NCI-H2081 treated with DMSO at 0.1 percent for 48 hours (cell line): ENCODE measurements at places on chromosomes 13 and 19.
A peak's percentile ranks its signal among the peaks of the same experiment; 100 is the strongest.

DNA sequence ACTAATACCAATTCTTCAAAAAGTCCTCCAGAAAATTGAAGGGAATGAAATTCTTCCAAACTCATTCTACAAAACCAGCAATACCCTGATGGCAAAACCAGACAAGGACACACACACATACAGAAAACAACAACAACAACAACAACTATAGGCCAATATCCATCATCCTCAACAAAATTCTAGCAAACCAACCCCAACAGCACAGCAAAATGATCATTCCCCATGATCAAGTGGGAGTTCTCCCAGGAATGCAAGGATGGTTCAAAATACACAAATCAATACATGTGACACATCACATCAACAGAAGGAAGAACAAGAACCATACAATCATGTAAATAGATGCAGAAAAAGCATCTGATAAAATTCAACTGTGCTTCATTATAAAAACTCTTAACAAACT is 18.7 kb upstream of the ZNF181 start:
- DNase-seq, result no peak

- no peak for DNase-seq
Measured at GRCh38 chr19:16381756-16382401, 57.3 kb downstream of the KLF2 start.

- no peak for DNase-seq
Measured at GRCh38 chr13:30289533-30289932, 17.8 kb downstream of the KATNAL1 start.

DNA sequence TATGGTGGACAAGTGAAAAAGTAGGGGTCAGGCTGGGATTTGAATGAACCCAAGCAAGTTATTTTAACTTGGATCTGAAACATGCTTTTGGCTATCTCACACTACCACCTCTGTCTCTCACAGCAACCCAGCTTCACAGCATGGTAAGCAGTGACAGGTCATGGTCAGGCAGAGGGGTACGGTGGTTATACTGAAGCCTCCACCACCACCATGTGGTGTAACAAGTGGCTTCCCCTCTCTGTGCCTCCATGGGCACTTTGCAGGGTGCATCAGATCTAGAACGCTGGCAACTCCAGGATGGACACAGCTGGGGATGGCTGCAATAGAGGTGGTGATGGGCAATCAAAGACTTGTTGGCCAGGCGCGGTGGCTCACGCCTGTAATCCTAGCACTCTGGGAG is 739 bp upstream of the TMEM145 start:
- DNase-seq, result no peak

DNA sequence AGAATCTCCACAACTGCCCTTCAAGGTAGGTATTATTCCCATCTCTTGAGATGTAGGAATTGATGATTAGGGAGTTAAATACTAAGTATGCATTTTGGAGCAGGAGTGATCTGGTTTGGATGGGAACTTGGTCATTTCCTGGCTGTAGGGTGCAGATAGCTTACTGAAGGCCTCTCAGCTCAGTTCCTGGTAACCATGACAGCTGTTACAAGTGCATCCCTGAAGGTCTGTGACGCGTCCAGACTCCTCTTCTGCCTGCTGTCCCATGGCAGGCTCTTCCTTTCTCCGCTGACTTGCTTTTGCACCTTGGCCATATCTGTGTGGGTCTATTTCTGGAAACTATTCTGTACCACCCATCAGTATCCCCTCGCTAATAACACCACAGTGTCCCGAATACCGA is 387.8 kb downstream of the ZNF536 start:
- no peak for DNase-seq

- DNase-seq, result peak; percentile 91
Measured at GRCh38 chr13:25686831-25687470, 315.2 kb downstream of the ATP8A2 start.

GRCh38 chr13:106507560-106508274 is 27.7 kb downstream of the EFNB2 start:
- no peak for DNase-seq

- DNase-seq, result no peak
Measured at GRCh38 chr13:35309706-35310105, 166.8 kb downstream of the MAB21L1 start.

DNA sequence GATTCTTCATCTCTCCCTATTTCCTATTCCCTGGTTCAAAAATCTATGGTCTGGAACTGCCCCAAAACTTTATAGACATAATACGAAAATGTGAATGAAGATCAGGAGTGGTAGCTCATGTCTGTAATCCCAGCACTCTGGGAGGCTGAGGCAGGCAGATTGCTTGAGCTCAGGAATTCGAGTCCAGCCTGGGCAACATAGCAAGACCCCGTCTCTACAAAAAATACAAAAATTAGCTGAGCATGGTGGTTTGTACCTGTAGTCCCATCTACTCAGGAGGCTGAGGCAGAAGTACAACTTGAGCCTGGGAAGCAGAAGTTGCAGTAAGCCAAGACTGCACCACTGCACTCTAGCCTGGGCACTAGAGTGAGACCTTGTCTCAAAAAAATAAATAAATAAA is 35.1 kb downstream of the UGGT2 start:
- no peak for DNase-seq

DNA sequence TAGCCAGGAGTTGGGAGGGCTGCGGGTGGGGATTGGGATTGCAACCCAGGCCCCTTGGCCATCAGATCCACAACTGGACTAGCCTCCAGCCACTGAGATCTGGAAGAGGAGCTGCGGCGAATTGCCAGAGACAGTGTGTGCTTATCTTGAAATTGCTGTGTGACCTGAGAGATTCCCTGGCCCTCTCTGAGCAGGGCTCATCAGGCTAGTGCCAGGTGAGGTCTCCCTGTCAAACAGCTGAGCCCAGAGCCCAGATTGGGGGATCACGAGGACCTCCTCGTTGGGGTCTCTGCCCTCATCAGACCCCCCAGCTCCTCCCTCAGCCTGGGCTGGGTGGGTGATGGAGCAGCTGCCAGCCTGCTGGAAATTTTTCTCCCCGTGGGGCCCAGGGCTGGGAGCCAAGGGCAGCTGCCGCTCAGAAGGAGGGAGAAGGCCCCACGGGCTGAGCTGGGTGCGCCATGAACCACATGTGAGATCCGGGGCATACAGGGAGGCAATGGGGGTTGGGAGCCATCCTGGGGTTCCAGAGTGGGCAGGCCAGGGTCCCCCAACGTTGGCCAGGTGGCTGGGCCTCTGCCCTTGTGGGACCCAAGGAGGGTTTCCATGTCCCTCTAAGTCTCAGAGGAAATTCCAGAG is 7.2 kb downstream of the FUT5 start:
- no peak for DNase-seq

- DNase-seq, result no peak
Measured at GRCh38 chr13:47788844-47789243, 212.2 kb downstream of the SUCLA2 start.

- no peak for DNase-seq
Measured at GRCh38 chr19:47512183-47512947, 2.5 kb downstream of the NAPA start.

DNA sequence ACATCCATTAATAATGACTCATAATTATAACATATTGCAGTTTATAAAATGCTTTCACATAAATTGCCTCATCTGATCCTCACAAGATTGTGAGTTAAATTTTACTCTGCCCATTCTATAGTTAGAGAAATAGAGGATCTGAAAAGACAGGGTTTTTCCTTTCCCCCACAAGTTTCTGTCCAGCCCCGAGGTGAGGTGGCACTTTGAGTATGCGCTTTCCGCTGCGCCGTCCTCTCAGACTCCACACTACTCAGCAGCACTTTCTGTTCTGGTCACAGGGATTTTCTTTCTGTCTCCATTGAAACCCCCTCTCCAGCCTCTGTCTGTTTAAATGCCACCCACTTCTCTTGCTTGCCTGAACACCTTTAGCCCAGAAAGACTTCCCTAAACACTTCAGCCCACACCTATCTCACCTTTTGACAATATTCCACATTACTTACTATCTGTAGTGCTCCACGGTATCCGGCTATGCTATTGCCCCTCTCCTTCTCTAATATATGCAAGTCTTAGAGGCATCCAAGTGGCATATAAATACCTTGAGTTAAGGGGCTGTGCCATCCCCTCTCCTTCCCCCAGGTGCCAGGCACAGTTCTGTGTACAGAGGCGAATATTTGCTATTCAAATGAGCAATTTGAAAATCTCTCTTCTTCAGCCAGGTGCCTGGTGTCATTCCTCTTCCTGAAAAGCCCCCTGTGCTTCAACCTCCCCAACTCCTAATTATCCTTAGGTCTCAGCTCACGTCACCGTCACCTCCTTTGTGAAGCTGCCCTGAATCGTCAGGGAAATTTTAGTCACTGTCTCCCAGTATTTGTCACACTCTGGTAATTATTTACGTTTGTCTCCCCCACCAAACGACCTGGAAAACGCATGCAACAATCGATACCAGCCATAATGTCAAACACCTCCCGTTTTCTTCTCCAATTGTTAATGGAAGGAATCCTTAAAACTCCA is 268.7 kb downstream of the NHLRC3 start:
- DNase-seq, result no peak

- DNase-seq, result no peak
Measured at GRCh38 chr13:112056739-112057438, 10.1 kb upstream of the SOX1 start.

- no peak for DNase-seq
Measured at GRCh38 chr13:39935155-39935554, 279.7 kb downstream of the COG6 start.

DNA sequence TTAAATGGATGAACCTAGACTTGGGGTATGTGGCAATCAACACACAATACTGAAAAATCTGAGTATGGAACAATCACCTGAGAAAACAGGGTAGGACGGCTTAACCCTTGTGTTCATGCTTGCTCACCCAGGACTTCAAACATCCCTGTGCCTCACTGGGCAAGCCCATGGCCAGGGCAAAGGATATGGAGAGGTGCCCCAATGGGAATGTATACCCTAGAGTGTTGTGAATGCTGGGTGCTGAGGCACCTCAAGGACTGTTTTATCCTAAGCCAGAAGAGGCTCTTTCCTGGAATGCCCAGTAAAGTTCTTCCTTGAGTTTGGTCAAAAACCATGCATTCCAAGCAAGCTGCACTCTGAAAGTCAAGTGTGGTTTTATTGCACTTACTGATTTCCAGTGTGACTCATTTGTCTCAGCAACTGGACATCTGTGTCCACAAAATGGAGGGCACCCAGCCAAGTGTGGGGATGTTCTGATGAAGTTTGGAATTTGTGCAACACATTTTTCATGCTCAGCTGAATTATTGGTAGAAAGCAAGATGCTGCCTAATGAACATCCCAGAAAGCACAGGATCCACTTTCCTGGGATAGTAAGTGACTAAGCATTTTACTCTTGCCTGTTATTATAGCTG is 531.3 kb downstream of the RFC3 start:
- no peak for DNase-seq

GRCh38 chr13:73248711-73249580 is 190.1 kb downstream of the KLF5 start:
- DNase-seq, result no peak

- no peak for DNase-seq
Measured at GRCh38 chr13:51453207-51453958, 547 bp upstream of the INTS6 start.

DNA sequence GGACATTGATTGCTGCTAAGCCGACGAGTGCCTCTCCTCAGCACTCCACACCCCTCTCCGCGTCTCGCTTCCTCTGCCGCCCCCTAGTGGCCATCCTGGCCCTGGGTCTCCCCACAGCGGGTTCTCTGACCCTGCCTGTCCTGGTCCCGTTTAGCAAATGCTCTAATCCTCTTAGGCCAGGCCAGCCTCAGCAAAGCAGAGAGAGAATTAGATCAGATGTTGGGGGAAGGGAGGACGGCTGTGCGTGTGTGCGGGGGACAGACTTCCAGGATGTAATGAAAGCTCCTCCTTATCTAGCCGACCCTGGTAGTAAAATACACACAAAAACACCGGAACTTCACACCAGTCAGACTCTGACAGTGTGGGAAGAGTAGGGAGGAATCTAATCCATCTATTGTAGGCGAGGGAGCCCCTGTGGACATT is 4.5 kb downstream of the TPRX2 start:
- DNase-seq, result no peak

DNA sequence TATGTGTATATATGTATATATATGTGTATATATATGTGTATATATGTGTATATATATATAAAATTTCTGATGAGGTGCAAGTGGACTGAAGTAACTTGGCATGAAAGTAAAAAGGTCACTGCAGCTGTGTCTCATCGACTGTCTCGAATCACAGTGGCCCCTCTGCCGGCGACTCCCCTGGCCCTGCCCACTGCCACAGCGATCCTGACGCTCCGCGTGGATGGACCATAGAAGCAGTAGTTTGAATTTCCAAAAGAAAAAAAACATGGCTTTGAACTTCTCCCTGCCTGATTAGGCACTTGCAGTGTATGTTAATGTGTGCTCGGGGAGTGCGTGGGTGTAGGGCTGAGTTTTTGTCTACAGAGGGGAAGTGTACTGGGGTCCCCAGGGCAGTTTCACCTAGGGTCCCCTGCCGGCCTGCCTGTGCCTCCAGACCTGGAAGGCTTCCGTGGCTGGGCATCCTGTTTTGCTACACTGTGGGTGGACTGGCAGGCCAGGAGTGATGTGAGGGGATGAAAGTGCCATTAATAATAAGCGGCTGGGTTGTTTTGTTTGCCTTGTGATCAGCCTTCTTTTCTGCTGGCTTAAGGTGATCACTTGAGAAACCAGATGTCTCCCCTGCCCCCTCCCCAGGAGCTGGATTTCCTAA is 10.8 kb downstream of the ZIC5 start:
- no peak for DNase-seq

GRCh38 chr13:52931131-52931530 is 82.7 kb upstream of the PCDH8 start:
- DNase-seq, result no peak

GRCh38 chr13:73948848-73949529 is 185.2 kb downstream of the KLF12 start:
- DNase-seq, result no peak

DNA sequence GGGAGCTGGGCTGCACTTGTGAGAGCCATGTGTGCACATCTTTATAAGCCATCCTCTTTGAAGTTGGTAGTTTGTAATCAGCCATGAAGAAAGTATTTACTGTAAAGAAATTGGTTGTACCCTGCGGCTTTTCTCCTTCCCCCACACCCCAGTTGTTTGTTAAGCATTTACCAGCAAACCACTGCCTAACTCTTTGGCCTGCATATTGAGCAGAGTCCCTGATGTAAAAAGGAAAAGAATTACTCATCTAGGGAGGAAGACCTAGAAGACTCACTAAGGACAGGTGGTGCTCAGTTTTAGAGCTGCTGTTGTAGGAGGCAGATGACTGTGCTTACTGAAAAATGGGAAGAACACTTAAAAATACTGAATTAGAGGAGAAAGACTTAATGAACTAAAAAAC is 245.3 kb downstream of the PCCA start:
- no peak for DNase-seq

DNA sequence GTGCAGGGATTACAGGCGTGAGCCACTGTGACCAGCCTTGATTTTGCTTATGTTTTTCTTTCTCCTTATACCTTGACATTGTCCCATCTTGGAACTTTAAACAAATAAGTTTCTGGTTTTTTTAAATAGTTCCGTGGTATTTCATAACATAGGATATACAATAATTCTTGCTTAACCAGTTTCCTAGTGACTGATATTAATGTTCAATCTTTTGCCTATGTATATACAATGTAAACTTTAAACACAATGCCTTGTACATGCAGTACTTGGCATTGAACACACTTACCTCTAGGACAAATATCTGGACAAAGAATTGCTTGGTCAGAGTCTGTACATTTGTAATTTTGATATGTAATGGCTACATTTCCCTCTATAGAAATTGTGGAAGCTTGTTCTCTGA is 24.4 kb upstream of the SPACA4 start:
- DNase-seq, result no peak

- DNase-seq, result no peak
Measured at GRCh38 chr19:52369559-52370340, at the start of gene ZNF880. Gene ZNF880 (plus strand): TSS chr19:52369923. CDS start chr19:52369966, 43 bp downstream.

GRCh38 chr13:30735025-30735871 is at the start of gene ALOX5AP:
Gene ALOX5AP (plus strand): TSS chr13:30735543. CDS start chr13:30735606, 63 bp downstream.
- no peak for DNase-seq

GRCh38 chr13:30615481-30615865 is 2.2 kb upstream of the USPL1 start:
- DNase-seq, result no peak
